ENCODE measurements at places on chromosomes 5 and 9.

DNA sequence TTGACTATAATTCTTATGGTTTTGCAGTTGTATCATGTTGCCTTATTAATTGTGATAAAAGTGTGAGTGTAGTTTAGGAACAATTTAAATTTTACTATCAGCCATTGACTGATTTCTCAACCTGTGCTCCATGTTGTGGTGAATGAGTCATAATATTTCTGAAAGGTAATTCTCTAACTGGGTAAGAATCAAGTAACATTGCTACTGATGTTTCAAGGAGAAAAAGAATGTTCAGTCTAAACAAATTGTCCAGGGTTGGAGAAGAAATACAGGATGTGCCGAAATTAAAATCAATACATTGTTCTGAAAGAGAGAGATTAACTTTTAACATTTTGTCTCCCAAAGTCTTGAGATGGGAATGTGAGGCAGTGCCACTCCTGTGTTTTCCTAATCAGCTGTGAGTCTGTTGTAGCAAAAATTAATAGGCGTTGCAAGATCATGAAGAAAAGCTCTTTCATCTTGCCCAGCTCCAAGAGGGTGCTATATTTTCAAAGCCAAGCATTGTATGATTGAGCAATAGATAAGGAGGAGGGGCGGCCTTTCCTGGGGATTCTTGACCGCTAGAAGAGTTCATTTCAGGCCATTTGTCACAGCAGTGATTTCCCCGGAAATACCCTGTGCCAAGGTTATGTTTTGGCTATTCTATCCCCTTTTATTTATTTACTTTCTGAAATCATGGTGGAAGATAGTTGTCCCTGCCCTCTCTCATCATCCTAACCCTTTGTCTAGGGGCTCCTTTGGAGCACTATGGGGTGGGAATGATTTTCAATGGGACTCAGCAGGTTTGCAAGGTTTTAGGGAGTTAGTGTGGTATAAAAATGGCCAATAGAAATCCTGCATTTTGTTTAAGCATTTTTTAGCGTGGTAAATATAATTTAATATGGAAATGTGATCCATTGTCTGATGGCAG lies 151.6 kb downstream of the FOCAD start:
- no peak for ATAC-seq

DNA sequence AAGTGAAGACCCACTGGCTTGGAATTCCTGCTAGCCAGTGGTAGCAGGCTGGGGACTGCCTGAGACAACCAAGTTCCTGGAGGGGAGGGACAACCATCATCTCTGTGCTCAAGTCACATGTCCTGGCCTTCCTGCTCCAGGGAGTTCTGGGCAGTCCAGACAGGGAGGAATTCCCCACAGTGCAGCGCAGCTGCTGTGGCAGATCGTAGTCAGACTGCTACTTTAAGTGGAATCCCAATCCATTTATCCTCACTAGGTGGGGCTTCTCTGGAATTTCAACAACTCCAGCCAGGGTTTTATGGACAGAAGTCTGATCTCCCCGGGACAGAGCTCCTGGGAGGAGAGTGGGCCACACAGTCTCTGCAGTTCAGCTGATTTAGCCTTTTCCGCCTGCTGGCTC lies 20.9 kb upstream of the OR5C1 start:
- no peak for ATAC-seq

- ATAC-seq = no peak
These were observed 19.5 kb downstream of the AOPEP start for GRCh38 chr9:94745806-94746540.

DNA sequence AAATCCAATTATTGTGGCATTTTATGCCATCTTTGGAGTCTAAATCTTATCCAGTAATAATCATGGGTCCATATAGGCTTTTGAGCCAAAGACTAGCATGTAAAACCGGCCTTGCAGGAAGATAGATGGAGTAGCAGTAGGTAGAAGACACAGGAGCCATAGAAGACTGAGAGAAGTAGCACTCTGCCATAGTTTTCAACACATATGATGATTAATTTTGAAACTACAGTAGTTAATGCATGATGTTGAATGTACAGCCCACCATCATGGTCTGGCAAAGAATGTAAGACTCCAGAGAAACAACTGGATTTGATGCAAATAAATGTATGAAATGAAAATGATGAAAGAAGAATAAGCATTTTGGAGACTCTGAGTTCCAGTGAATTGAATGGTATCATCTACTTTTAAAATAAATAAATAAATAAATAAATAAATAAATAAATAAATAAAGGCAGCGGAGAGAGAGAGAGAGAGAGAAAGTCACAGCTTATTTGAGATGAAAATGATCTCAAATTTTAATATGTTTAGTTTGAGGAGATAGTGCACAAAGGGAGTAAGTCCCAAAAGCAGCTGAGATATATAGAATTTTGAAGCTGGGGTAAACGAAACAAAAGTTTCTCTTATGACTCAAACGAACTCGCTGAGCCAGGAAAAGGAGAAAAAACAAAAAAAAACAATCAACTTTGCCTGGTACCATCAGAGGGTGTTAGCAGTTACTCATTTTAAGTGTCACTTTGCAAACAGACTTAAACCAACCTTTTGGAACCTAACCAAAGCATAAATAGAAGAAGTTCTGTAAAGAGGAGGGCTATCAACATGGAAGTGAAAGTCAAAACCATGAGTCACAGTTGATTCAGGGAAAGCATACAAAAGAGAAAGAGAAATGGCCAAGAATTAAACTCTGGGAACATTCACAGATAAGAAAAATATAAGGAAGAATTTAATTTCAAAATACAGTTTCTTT lies 388.7 kb downstream of the CETN3 start:
- peak; percentile 75 for ATAC-seq

DNA sequence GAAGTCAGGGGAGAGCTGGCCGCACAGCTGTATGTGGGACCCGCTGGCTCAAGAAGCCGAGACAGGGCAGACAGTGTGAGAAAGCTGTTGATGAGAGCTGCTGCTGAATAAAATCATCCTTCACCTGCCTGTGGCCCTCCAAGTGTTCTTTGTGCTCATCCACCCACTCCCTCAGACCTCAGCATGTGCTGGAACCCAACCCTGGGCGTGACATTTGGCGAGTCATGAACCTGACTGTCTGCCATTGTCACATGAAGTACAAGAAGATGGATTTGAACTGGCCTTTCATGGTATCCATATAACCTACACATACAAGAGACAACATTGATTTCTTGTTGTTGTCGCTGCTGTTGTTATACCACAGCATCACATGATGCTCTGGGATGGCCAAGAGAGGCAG lies 139.7 kb upstream of the PLCXD3 start:
- ATAC-seq = no peak

GRCh38 chr5:136642976-136643375 lies 277.6 kb upstream of the TRPC7 start:
- no peak for ATAC-seq

DNA sequence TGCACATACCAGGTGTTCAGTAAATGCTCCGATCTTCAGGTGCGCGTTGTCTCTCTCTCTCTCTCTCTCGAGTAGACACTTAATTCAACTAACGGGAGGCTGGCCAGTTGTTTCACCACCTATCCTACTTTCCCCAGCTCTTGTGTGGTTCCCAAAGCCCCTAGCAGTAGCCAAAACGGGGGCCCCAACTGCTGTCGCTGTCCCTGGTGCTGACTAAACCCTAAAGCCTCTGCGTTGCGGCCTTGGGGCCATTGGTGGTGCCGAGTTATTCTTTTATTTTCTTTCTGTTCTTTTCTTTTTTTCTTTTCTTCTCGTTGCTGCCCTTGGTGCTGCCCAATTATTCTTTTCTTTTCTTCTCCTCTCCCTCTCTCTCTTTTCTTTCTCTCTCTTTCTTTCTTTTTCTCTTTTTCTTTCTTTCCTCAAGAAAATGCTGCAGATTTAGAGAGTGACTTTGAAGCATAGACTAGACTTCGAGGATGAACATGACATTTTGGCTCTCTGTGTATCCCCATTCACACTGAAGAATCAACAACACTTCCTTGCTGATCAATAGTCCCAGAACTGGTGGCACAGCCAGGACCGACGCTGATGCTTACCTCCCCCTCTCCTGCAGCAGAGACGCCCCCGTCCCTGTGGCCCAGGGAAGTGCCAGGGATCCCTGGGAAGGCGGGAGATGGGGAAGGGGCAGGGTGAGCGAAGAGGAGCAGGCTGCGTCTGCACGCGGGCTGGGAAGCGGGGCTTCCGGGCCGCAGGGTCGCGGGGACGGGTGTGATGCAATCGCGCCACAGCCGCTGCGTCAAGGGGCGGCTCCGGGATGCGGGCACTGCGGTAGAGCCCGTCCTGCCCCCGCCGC lies at the start of gene FBLL1:
Gene FBLL1 (plus strand): TSS at position 785 of the 853 bp plus-strand sequence. CDS start 200 bp downstream, outside the sequence.
- peak; percentile 62 for ATAC-seq

Measured in SK-N-SH treated with all-trans-retinoic acid at 6 μM for 48 hours (cell line).